Kidney tubule cell (primary cell): ENCODE measurements at places on chromosomes 1 and 21.
A peak's percentile ranks its signal among the peaks of the same experiment; 100 is the strongest.

GRCh38 chr1:209384710-209385550 is 198.6 kb upstream of the CAMK1G start:
- DNase-seq = peak; percentile 36

GRCh38 chr21:42565206-42565810 is 51.7 kb downstream of the SLC37A1 start:
- no peak for DNase-seq

- DNase-seq = no peak
Observed at GRCh38 chr1:41448821-41449220, 35.7 kb downstream of the EDN2 start.

- no peak for DNase-seq
Observed at GRCh38 chr1:70383483-70383882, 27.6 kb upstream of the CTH start.

DNA sequence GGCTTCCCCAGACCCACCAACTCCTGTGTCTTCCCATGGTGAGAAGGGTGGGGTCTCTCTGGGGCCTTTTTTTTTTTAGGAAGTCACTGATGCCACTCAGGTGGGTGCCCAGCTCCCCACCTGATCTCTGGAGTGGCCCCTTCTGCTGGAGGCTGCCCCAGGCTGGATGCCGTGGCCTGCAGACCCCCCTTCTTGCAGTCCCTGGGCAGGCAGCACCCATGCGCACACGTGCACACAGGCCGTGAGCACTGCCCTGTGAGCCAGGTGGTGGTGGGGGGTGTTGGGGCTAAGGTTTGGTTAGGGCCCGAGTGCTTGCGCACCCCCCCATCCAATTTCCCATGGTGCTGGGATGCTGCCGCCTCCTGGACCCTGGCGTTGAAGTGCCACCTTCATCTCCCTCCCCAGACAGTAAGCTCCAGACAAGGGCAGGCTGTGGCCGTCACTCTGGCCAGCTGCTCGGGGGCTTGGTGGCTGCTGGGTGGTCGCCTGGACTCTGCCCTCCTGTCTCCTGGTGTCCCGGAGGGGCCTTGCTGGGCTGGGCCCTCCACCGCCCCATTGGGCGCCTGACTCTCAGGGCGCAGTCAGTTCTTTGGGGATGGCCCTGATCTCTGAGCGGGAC is 50.6 kb downstream of the SKI start:
- no peak for DNase-seq

DNA sequence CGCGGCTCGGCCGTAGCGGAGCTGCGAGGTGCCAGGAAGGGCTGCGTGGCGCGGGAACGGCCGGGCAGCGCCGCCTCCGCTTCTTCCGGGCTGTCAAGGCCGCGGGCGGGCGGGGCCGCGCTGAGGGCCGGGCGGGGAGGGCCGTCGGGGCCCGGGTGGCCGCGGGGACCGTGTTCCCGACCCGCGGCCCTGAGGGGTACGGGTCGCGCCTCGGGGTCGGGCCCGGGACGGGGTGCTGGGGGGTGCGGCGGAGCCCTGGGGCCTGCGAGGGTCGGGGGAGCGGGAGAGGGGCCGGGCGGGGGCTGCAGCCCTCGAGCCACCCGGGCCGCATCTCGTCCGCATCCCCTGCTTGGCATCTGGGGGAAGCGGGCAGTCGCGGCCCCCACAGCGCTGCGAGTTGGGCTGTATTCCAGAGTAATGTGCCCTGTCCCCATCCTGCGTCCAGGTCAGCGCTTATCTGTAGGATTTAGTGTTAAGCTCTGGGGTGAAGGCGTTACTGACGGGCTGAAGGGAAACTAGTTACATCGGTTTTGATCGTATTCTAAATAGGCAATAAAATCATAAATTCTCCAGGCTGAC is 379 bp downstream of the RER1 start:
- no peak for DNase-seq

DNA sequence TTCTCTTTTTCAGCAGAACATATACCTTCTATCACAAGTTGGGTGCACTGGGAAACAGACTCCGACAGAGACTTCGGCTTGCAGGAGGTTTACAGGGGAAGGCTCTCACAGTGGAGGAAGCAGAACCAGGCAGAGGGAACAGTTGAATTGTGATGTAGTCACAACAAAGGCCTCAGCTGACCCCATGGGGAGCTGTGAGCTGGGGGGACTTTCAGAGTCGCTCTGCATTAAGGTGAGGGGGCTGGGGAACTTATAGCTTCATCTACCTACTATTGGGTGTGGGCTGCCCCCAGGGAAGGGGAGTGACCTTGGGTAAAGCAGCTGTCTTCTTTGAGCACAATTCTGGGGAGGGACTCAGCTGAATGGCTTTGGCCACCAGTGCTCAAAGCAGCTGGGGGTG is 94.9 kb upstream of the POU3F1 start:
- no peak for DNase-seq

- peak; percentile 45 for DNase-seq
Observed at GRCh38 chr1:21550097-21550496, 40.9 kb downstream of the ALPL start.

- no peak for DNase-seq
Observed at GRCh38 chr1:27570784-27571183, 33.2 kb downstream of the AHDC1 start.

DNA sequence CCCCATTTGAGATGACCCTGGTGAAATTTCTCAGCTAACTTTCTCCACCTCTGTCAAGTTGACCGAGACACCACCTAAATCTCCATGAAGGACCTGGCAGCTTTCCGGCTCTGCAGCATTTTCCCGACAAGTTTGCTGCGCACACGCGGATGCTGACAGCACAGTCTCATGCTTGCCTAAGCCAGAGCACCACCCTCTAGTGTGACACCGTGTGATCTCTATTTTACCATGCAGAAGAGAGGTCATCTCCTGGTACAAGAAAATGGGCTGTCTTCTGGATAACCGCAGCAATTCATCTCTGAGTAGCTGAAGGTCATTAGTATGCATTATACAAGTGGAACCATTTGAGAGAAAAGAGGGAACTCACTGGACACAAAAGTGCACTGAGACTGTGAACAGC is 38.9 kb upstream of the H6PD start:
- no peak for DNase-seq

- no peak for DNase-seq
Observed at GRCh38 chr1:117104986-117105385, 16.6 kb downstream of the TRIM45 start.

- DNase-seq = no peak
Observed at GRCh38 chr21:29453511-29453910, 154.8 kb downstream of the BACH1 start.

DNA sequence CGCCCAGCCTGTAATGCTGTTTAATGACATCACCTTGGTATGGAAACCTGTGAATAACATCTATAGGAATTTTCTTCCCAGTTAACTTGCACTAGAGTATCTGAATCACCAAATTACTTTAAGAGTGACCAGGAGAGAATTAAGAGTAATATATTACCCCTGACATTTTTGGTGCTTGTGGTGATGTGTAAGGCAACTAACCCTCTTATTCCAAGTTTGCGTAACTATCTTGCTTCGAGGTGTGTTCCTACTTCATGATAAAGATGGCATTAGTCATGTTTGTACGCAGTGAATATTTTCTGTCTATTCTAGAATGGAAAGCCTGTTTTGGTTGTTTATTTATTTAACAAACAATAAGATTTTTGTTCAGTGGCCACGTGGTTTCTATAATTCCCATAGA is 131.3 kb downstream of the ZP4 start:
- peak; percentile 66 for DNase-seq

DNA sequence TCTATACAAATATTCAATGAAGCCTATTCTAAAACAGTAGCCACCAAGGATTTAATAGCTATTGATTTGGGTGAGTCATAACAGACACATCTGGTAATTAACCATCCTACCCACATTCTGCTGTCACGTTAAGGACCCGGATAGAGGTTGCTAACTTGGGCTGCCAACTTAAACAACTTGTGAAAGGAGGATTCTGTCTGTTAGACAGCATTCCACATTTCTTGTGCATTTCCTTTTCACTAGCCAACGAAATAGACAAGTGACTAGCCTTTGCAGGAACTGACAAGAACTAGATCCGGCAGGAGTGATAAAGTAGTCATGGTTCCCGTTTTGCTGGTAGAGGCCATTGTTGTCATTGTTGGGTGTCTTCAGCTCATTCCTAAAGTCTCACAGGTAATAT is 9.5 kb downstream of the DSCAM start:
- no peak for DNase-seq

- no peak for DNase-seq
Observed at GRCh38 chr1:36884029-36884701, 150.2 kb downstream of the GRIK3 start.

DNA sequence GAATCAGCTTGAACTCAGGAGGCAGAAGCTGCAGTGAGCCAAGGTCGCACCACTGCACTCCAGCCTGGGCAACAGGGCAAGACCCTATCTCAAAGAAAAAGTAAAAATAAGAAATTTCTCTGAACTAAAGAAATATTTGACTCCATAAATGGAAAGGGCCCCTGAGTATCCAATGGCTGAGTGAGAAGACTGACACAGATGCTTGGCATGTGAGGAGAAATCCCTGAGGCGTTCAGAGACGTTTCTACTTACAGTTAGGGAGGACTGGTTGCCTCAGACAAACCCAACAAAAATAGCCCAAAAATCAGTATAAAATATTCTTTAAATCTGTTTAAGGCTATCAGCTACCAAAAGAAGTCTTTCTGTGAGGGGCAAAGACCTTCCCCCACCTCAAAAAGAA is 3.0 kb upstream of the SUMO3 start:
- peak; percentile 34 for DNase-seq

DNA sequence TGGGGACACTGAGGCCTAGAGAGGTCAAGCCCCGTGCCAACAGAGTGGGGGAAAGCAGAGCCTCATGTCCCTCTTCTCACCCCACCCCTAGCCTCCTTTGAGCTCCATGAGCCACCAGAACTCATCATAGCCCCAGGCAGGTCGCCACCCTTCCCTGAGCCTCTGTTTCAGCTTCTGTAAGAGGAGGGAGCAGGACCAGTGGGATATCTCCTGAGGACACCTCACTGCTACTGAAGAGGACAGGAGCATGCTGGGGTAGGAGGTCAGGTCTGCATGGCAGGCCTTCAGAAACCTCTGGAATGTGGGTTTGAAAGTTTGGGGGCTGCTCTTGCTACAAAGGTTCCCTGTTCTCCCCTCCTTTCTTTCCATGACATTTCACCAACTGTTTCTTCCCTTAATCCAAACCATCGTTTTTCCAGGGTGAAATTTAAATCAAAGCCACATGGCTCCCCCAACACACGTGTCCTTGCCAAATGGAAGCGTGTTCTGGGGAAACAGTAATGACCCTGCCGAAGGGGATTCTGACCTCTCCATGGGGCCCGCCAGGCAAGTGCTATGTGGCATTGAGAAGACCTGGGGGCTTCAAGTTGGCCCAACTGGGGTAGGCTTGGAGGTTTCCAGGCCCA is 88.1 kb upstream of the RUNX3 start:
- DNase-seq = no peak

DNA sequence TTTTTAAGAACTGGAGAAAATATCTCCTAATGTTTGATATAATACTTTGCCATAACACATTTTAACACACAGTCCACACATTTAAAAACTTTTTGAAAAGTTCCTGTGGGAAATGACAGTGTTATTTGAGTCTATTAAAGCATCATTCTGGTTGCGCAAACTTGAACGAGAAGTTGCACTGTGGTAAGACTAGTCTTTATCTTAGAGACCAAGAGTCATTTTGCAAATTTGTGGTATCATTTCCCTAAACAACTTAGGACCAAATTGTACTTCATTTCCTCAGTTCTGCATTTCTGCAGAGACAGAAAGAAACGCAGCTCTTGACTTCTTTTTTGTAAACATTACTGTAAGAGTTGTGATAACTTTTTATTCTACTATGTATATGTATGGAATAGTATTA is at the start of gene RGS18:
Gene RGS18, plus strand, starts transcription at position 282 of the 400 bp plus-strand sequence. CDS start 176 bp downstream, outside the sequence.
- DNase-seq = no peak

DNA sequence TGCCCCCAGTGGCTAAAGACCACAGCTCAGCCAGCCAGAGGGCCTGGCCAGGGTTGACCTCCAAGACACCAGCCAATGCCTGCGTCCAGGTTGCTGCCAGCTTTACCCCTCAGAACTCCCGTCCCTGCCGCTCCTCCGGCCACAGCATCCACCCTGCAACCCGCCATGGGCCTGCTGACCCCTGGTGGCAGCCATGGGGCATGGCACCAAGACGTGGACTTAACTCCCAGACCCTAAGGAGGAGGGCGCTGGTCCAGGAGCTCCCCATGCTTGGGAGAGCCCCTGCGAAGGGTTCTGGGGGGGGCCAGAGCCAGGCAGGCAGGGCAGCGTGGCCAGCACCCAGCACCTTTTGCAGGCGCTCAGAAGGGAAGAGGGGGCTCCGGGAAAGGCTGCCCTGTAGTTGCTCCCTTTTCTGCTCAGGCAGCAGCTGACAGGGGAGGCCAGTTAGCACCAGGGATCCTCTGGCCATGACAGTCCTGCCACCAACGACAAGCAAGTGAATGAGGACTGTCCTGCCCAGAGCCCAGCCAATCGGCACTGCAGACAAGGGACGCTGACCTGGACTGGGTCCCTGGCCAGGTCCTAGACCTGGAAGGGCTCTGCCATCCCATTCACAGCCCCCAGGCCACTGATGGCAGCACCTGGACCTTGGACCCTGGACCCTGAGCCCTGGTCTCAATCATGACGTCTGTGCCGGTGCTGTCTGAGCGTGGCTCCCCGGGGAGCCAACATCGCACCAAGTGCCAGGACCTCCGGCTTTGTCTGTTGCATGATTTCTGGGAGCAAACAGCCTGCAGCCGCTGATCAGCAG is 246.2 kb downstream of the NPHP4 start:
- peak; percentile 71 for DNase-seq

DNA sequence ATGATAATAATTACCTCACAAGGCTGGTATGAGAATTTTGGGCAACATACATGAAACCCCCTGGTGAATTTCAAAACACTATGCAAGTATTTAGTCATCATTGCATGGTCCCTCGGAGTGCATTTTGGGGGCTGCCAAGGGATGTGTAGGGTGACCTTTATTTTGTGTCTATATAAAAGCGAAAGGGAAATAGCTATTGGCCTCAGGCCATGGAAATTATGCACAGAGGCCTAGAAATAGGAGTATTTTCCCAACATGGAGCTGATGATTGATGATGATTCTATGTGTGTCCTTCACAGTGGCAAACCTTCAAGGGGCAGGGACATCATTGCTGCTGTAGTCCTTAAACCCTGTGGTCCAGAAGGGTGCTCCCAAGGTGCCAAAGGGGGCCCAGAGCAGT is 265.5 kb downstream of the ST6GALNAC3 start:
- DNase-seq = no peak

DNA sequence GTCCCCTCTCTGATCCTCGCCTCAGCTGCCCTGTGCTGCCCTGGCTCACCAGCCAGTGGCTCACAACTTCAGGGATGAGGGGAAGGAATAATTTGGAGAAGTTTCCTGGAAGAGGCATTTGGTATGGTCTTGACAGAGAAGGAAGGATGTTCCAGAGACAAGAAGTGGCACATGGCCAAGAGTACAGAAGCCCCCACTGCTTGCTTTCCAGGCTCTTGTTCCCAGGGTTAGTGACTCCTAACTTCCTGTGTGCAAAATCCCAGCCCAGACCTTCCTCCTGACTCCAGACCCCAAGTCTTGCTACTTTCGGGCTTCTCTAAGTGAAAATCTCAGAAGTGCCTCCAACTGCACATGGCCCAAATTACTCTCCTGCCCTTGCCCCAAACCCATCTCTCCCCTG is 85.7 kb downstream of the HMGB4 start:
- no peak for DNase-seq
